ENCODE measurements at places on chromosomes 12 and 14.

- no peak overlapping the region for H3K4me3 ChIP-seq
- H3K4me1 ChIP-seq: no peaks in the 10 kb centered on the region
- H3K27me3 ChIP-seq: no peaks in the 10 kb centered on the region
- no peak overlapping the region for H3K27ac ChIP-seq
- H3K36me3 ChIP-seq: no peaks in the 10 kb centered on the region
Measured at GRCh38 chr14:46344327-46344937, 307.1 kb downstream of the RPL10L start.

GRCh38 chr12:6336079-6336888 lies 5.6 kb downstream of the TNFRSF1A start:
- H3K27me3 ChIP-seq: no peaks in the 10 kb centered on the region
- peak; percentile 76 for DNase-seq
- peaks cover 3% of the 10 kb centered on the region for H3K4me1 ChIP-seq
- no peak overlapping the region for H3K27ac ChIP-seq
- no peak overlapping the region for H3K4me3 ChIP-seq

DNA sequence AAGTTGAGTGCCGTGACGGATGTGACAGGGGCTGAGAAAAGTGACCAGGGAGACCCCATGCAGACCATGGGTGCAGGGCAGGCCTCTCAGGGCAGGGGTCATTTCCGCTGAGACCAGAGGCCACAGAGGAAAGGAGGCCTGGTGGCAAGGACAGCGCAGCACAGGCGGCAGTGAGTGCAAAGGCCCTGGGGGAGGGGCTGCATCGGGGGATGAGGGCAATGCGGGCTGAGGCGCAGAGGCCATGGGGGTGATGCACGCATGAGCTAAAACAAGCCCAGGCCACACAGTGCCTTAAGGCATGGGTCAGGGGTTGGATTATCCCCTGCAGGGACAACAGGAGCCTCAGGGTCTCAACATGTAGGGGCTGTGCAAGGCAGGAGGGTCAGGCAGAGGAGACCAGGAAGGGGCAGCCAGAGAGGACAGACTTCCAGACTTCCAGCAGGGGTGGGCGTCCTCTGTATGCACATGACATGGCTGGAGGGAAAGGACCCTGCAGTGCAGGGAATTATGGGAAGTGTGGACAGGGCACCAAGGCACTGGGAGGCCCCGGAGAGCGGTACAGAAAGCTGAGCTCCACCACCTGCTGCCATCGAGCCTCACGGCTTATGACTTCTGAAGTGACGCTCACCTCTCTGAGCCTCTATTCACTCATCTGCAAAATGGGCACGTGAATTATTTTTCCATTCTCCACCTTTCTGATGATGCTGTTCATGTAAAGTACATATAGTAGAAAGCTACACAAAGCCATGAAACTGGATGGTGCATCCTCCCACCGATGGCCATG lies 27.3 kb downstream of the RILPL1 start:
- H3K4me1 ChIP-seq: no peaks in the 10 kb centered on the region
- H3K27me3 ChIP-seq: no peaks in the 10 kb centered on the region
- H3K36me3 ChIP-seq: no peaks in the 10 kb centered on the region
- no peak for DNase-seq

- H3K36me3 ChIP-seq: peaks cover 92% of the 10 kb centered on the region
- peak overlapping the region; percentile 1 for H3K27ac ChIP-seq
- no peak overlapping the region for H3K4me3 ChIP-seq
- no peak for DNase-seq
- H3K27me3 ChIP-seq: no peaks in the 10 kb centered on the region
Measured at GRCh38 chr12:120720234-120720986, 5.2 kb upstream of the ACADS start.

DNA sequence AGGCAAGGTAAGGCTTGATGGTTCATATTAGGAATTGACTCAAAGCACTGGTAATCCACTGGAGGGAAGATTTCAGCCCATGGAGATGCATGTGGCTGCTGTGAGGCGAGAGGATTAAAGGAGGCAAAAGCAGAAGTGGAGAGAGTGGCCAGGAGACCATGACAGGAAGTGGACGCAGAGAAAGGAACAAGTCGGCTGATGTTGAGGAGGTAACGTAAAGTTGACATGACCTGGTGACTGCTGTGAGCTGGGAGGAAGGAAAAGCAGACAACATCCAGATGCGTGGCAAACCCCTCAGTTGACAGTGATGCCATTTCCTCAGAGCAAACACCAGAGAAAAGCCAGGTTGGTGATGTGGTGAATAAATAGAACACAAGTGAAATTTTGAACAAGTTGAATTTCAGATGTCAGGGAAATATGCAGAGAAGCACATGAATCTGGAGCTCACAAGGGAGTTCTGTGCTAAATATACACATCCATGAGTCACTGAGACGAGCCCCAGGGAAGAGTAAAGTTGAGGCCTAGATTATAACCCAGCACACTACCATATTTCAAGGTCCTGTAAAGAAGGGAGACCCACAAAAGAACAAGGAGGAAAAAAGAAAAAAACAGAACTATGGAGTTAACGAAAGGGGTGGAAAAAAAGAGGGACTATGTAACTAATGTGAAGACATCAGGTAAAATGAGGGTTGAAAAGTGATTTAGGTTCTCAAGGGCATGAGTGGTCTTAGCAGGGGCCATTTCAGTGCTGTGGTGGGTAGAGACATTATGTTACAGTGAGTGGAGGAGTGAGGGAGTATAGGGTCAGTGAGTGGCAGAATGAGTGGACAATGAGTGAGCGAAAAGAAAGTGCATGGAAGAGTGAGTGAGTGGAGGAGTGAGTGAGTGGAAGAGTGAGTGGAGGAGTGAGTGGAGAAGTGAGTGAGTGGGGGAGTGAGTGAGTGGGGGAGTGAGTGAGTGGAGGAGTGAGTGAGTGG lies 61.6 kb upstream of the GZMB start:
- peaks cover 27% of the 10 kb centered on the region for H3K4me1 ChIP-seq
- no peaks in the 10 kb centered on the region for H3K27me3 ChIP-seq
- no peak overlapping the region for H3K27ac ChIP-seq
- no peak overlapping the region for H3K4me3 ChIP-seq
- H3K36me3 ChIP-seq: no peaks in the 10 kb centered on the region

DNA sequence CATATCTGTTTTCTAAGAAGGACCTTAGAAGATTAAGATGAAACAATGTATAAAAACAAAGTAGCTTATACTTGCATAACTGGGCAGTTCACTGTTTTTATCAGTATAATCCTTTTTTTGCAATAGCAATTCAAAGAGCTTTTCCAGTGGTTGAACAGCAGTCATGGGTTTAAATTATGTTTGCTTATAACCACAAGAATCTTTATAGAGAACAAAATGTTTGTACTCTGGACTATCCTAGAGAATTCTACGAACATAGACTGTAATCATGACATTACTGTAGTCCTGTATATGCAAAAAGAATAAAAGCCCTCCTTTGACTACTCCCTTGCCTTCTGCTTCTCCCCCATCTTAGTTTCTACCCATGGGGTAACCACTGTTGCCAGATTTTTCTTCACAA lies 5.7 kb downstream of the FAM177A1 start:
- no peak overlapping the region for H3K27ac ChIP-seq
- no peak overlapping the region for H3K4me3 ChIP-seq
- no peak for DNase-seq
- peaks cover 57% of the 10 kb centered on the region for H3K36me3 ChIP-seq
- H3K4me1 ChIP-seq: peaks cover 24% of the 10 kb centered on the region

DNA sequence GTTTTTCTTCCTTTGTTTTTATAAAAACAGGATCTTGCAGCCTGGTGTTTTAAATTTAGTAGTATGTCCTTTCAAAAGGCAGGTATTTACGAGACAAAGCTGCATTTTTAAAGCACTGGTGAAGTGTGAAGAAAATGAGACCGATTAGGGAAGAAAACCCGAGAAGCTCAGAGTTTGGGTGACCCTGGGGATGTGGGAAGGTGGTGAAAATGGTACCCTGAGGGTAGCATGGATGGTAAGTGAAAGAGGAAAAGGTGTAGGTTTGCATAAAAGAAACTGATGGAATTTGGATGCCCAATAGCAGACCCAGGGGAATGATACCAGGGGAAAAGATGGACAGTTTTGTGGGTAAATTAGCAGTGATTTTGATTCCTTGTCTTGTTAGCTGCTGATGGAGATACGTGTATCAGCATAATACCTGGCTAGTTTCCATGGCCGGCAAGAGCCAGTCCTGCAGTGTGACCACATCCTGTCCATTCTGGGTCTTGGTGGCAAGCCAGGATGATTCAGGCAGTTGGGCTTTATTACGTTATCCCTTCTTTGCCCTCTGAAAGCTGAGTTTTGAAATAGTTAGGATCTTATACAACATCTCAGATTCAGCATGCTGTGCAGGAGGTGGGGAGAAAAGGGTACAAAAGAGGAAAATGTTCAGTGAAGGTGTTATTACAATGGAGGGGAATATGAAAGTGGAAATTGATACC lies 8.9 kb downstream of the BICD1 start:
- H3K27me3 ChIP-seq: no peaks in the 10 kb centered on the region
- no peak overlapping the region for H3K4me3 ChIP-seq
- no peak overlapping the region for H3K27ac ChIP-seq
- no peak for DNase-seq

- no peak overlapping the region for H3K4me3 ChIP-seq
- no peaks in the 10 kb centered on the region for H3K27me3 ChIP-seq
Measured at GRCh38 chr12:24252602-24253001, 303.1 kb upstream of the SOX5 start.

GRCh38 chr12:25245491-25245890 lies 5.2 kb downstream of the KRAS start:
- no peaks in the 10 kb centered on the region for H3K27me3 ChIP-seq
- H3K4me1 ChIP-seq: peaks cover 61% of the 10 kb centered on the region
- H3K36me3 ChIP-seq: peaks cover 58% of the 10 kb centered on the region
- DNase-seq: no peak
- no peak overlapping the region for H3K27ac ChIP-seq

- H3K27me3 ChIP-seq: no peaks in the 10 kb centered on the region
- H3K27ac ChIP-seq: peak overlapping the region; percentile 86
- no peak overlapping the region for H3K4me3 ChIP-seq
- no peaks in the 10 kb centered on the region for H3K4me1 ChIP-seq
Measured at GRCh38 chr12:108605000-108605689, 7.3 kb upstream of the TMEM119 start.

DNA sequence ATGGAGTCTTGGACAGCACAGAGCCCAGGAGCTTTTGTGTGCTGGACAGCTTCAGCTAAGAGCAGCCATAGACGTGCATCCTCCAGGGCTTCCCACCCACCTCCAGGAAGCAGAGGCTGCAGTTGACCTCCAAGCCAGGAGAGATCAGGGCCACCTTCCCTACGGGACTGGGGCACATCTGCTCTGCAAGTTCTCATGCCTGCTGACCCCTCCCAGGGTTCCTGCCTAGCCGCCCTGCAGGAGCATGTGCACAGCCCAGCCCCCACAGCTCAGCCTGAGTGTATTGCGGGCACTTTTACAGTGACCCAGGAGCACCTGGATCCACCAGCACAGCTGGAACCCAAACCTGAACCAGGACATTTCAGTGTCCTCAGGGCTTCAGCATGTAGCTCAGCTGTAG lies 915.2 kb downstream of the RPS29 start:
- no peaks in the 10 kb centered on the region for H3K4me1 ChIP-seq
- no peak overlapping the region for H3K4me3 ChIP-seq
- DNase-seq: no peak
- H3K27ac ChIP-seq: no peak overlapping the region
- H3K27me3 ChIP-seq: no peaks in the 10 kb centered on the region

GRCh38 chr14:36834293-36834692 lies 172.6 kb downstream of the PAX9 start:
- no peak overlapping the region for H3K27ac ChIP-seq
- no peaks in the 10 kb centered on the region for H3K36me3 ChIP-seq
- H3K4me3 ChIP-seq: no peak overlapping the region
- no peaks in the 10 kb centered on the region for H3K27me3 ChIP-seq
- no peak for DNase-seq

DNA sequence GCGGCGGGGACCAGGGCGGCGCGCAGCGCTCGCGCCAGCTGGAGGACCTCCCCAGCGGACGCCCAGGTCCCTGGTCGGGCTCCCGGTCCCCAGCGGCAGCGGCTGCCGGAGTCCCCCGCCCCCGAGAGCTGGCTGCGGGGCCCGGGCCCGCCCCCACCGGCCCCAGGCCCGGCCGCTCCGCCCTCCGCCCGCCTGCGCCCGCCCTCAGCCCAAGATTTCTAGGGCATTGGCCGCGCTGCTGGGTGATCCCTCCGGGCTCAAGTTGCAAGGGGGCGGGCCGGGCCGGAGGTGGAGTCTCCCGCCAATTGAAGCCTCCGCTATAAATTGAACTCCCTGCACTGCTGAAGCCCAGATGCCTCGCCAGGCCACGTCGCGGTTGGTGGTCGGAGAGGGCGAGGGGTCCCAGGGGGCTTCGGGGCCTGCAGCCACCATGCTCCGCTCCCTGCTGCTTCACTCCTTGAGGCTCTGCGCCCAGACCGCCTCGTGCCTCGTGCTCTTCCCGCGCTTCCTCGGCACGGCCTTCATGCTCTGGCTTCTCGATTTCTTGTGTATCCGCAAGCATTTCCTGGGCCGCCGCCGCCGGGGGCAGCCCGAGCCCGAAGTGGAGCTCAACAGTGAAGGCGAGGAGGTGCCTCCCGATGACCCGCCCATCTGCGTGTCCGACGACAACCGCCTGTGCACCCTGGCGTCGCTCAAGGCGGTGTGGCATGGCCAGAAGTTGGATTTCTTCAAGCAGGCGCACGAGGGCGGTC lies at the start of gene DIO3:
Gene DIO3, plus strand, starts transcription at position 351 of the 752 bp plus-strand sequence.
- peaks cover 3% of the 10 kb centered on the region for H3K36me3 ChIP-seq
- H3K27ac ChIP-seq: peak within 1 kb of the TSS; percentile 83
- no peak for DNase-seq
- peaks cover 79% of the 10 kb centered on the region for H3K27me3 ChIP-seq

DNA sequence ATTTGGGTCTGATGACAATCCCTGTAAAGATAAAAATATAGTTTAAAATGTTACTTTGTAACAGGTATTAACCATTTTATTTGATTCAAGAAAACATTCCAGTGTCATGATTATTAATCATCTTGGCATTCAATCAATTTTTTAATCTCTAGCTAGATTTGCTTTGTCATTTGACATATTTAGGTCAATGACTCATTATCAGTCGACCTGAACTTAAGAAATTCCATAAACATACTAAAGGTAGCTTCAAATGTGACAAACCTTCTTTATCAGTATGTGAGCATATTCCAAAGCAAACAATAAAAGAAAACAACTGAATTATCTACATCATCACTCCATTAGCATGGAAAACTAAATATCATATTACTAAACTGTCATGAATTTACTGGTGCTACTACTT lies 50.8 kb upstream of the CDKL1 start:
- H3K36me3 ChIP-seq: peaks cover 75% of the 10 kb centered on the region
- H3K4me1 ChIP-seq: peaks cover 6% of the 10 kb centered on the region
- no peak for DNase-seq
- H3K4me3 ChIP-seq: no peak overlapping the region

DNA sequence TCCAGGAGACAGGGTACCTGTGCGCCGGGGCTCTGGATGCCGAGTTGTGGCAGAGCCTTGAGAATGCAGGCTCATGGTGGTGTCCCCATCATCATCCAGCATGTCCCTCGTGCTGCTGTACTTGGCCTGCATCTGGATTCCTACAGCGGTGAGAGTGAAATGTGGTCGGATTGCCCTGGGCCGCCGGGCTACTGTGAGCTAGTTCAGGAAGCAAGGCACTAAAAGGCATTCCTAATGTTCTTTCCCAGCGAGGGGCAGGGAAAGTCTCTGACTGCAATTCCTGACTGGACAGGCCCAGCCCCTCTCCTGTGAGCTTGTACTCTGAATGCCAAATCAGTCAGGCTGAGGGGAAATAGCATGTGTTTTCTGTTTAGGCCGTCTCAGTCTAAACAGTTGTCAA lies at the start of gene CLEC1A:
Gene CLEC1A, minus strand, starts transcription at position 195 of the 400 bp plus-strand sequence. Its CDS starts 63 bp downstream, at position 132.
- H3K27me3 ChIP-seq: peaks cover 11% of the 10 kb centered on the region
- no peaks in the 10 kb centered on the region for H3K36me3 ChIP-seq
- no peak within 1 kb of the TSS for H3K27ac ChIP-seq

All from activated T-cell treated with anti-CD3 and anti-CD28 coated beads, Interleukin-2, amount 50 U/mL, for 24 hours (primary cell).